ENCODE measurements at places on chromosomes 3 and 15.

- DNase-seq = no peak
These were observed 24.5 kb downstream of the CFAP100 start for GRCh38 chr3:126419151-126419703.

DNA sequence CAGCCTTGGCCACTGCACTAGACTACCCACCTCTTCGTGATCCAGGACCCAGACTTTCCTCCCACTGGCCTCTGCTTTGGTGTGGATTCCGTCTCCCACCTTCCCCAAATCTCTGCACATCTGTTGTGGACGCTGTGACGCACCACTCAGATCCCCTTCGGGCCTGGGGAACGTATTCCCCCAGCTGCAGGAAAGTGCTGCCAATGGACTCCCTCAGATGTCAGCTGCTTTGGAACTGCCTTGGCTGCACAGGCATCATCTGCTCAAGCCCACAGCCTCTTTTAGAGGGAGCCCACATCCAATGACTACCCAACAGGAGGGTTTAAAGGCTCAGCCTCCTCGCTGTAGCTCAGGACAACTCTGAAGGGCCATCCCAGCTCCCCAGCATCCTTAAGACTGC is 134.2 kb upstream of the RAD18 start:
- no peak for DNase-seq

DNA sequence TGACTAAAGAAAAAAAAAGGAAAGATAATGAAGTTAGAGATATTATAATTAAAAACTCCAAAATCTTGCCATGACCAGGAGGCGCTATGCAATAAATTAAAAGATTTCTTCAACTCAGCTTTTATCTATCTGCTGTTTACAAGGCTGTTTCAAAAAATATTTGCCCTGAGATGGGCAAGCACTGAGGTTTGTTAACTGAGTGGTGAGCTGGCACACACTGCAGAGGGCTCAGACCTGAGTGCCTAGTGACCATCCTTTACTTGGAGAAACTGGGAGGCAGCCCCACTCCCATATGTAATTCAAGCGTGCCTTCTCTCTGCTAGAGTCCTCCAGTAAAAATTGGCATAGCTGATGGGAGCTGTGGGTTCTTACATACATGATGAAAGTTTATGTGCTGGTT is 198.7 kb upstream of the TBC1D5 start:
- no peak for DNase-seq

DNA sequence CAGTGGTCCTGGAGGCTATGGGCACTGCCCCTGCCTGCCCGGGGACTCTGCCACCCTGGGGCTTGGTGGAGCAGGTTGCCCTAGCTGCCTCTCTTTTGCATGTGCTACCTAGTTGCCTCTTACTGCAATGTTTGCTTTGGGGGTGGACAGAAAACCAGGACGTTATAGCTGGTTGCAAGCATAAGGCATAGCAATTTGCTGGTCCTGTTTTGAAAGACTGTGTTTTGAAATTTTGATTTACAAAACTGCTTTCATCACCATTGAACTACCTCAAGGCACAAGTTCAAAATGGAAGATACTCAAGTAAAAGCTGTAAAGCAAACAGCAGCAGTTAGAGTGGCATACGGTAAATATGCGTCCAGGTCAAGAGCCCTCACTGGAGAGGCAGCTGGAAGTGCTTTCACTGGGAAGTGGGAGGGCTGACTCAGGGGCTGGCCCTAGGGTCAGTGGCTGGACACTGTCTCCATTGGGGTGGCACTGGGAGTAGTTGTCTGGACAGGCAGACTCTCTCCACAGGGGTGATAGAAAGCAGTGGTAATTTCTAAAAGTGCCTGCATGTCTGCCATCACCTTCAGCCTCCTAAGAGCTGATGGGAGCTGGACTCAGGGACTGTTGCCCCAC is 138.1 kb downstream of the CHDH start:
- no peak for DNase-seq

DNA sequence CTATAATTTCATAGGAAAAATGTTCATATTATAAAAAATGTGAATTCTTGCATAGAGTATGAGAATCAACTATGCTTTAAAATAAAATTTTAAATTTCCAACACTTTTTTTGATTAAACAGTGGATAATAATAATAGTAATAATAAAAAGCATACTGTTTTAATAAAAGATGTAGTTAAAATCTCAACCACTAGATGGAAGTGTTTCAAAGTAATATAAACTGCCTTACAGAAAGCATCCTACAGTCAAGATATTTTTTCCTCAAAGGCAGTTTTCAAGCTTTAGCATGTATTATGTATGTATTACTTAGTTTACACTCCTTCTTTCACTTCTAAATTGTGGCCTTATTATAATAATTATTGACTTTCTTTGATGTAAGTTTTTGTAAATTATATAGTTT is 217.5 kb downstream of the CHL1 start:
- peak; percentile 32 for DNase-seq

- DNase-seq = peak; percentile 78
These were observed at the start of gene C2CD4A for GRCh38 chr15:62066663-62067447. TSS of gene C2CD4A (plus strand) at chr15:62066977. CDS start at chr15:62067614, 637 bp downstream.

GRCh38 chr3:48233542-48233941 is 7.4 kb upstream of the ZNF589 start:
- no peak for DNase-seq

- peak; percentile 70 for DNase-seq
These were observed 135.1 kb downstream of the TMCO5A start for GRCh38 chr15:38069511-38070011.

GRCh38 chr3:192848371-192849233 is 69.1 kb downstream of the MB21D2 start:
- no peak for DNase-seq

DNA sequence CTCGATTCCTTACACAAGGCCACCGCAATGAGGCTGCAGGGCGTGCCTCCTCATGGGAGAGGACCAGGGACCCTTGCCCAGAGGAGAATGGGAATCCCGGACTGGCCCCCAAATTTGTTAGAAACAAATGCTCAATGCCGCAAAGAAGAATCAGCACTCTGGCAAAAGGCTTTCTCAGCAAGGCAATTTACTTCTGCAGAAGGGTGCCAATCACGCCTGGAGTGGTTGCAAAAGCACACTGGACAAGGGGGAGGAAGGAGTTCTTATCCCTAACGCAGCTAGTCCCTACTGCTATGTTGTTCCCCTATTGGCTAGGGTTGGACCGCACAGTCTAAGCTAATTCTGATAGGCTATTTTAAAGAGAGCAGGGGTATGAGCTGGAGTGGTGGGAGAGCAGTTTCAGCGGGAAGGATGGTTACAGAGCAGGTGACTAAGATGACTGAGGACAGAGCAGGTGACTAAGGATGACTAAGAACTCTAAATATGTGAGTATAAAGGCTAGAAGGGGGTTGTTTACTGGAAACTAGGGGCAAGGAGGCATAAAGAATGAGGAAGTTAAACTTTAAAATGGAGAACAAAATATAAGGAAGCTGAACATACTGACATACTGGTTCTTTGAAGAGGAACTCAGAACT is 48.5 kb downstream of the KATNBL1 start:
- no peak for DNase-seq

- DNase-seq = peak; percentile 72
These were observed 37.4 kb downstream of the ZNF860 start for GRCh38 chr3:32018757-32019564.

- DNase-seq = peak; percentile 7
These were observed at the start of gene CAMKV for GRCh38 chr3:49869525-49870126. TSS of gene CAMKV (minus strand) at chr3:49869906. CDS start at chr3:49862388, 7,518 bp downstream.

- DNase-seq = no peak
These were observed 6.5 kb upstream of the TM4SF19 start for GRCh38 chr3:196344663-196345062.

- peak; percentile 84 for DNase-seq
These were observed 17.2 kb upstream of the USP3 start for GRCh38 chr15:63487076-63487757.

DNA sequence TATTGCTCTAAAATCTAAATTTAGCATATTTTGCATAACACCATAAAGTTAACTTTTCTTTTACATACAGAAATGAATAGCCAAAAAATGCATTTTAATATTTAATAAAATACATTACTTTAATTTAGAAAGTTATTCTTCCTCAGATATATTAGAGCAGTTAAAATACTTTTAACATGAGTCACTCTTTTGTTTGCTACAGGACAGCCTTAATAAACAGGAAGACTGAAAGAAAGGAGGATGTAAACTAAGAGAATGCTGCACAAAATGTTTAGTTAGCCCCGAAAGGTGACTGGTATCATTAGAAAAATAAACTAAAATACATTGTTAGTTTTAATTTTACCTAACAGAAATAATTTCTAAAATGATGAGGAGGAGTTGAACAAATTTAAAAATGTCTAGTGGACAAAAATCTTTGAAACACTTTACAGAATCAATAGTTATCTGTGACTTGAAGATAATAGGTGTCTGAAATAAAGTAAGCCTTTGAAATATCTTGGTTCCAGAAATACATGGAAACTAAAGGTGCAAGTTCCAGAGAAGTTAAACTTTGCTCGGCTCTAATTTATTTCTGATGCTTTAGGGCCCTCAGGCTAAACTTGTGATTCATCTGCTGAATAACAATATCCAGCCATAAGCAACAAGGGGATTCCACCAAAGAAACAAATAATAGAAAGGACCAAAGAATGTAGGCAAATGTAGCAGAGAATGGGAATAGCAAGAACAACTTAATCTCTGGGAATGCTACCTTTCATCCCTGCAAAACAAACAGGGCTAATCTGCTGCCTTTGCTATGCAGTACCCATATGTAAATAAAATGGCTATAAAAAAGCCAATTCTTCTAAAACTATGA is 138.3 kb upstream of the UBP1 start:
- no peak for DNase-seq

- DNase-seq = no peak
These were observed 22.8 kb upstream of the CEP152 start for GRCh38 chr15:48833526-48834239.

DNA sequence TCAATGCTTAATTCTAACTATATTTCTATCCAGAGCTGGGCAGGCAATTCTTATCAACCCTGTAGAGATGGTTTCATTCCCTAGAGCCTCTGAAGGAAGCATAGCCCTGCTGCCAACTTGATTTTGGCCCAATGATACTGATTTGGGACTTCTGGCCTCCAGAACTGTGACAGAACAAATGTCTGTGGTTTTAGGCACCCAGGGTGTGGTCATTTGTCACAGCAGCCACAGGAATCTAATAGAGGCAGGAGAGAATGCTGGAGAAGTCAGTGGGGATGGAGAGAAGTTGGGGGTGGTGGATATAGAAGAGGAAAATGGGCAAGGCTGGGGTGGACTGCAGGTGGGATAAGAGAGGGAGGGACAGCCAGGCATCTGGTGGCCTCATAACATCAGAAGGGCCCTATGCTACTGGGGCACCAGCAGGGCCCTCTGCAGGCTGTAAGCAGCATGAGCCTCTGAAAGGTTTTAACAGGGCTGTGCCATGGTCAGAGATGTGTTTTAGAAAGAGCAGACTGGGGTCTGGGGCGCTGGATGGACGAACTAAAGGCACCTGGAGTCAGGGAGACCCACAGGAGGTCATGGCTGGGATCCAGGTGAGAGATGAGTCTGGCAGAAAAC is 19.8 kb downstream of the MRPS11 start:
- DNase-seq = no peak

- DNase-seq = no peak
These were observed 1444.5 kb upstream of the CADM2 start for GRCh38 chr3:83514130-83514914.

- DNase-seq = no peak
These were observed 24.0 kb upstream of the SPTBN5 start for GRCh38 chr15:41917767-41918430.

DNA sequence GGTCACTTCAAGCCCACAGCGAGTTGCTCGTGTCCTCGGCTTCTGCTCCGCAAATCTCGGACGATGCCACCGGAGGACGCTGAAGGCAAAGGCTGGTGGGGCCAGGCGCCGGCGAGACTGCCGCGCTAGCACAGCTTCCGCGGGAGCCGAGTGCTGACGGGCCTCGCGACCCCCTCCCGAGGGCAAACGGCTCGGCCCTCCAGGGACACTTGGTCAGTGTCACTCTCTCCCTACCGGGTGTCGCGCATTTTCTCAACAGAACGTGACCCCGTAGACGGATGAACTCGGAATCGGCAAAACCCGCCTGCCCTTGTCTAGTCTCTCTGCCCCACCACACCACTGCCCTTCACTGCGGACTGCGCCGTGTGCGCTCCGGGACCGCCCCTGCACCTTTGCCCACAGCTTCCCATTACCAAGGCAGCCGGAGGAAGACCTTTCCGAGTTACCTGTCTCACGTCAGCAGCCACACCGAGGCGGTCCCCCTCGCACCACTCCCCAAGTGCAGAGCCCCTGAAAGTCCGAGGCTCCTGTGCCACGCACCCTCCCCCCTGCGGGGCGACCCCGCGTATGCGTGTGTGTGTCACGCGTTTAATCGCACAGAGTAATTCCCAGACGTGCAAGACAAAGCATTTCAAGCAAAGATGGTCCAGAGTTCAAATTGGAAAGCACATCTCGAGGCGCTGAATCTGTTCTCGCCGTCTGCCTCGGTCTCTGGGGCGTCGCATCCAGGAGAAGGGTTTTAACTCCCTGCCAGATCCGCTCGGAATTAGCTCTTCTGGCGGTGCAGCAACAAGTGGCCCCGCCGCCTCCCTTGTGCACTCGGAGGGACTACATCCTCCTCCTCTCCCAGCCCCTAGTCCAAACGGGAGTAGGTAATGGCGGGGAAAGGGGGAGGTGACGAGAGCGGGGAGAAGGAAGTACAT is 245.0 kb upstream of the TOPAZ1 start:
- DNase-seq = peak; percentile 59

DNA sequence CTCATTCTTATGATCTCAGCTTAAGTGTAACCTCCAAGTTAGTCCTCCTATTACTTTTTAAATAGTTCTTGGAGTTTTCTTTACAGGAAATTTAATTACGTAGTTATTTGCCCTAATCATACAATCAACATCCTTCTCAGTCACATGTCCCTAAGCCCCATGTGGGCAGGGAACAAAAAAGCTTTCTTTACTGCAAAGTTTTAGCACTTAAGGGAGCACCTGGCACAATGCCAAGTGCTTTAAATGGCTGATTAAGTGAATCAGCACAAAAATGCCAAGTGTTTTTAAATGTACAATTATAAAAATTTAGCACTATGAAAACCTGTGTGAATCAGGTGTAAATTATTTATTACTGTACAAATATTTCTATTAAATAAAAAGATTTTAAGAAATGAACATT is 445.3 kb downstream of the C3orf38 start:
- peak; percentile 9 for DNase-seq

DNA sequence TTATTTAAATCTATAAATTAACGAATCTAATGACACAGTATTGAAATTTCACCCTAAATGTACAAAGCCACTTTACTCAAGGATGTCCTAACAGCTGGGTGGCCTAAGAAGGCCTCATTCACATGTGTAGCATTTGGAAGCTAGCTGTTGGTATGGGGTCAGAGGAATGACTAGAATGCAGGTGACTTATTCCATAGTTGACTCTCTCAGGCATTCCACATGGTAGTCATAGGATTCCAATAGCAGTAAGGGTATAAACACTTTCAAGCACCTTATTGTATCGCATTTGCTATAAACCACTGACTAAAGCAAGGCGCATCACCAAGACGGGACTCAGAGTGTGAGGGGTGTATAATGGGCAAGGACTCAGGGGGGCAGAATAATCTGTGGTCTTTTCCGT is 294.8 kb upstream of the EPHA3 start:
- no peak for DNase-seq

GRCh38 chr3:119302697-119303551 is 8.7 kb downstream of the ARHGAP31 start:
- DNase-seq = no peak
